Heart right ventricle (tissue), 16 donors: ENCODE measurements at places on chromosomes 5 and 9. TPM values are rescaled to one million over a fixed set of nuclear protein-coding genes. Genes with fewer than 3 reads are reported as not detected.
A peak's percentile ranks its signal among the peaks of the same experiment; 100 is the strongest.

GRCh38 chr5:109947667-109948066 lies 257.9 kb downstream of the MAN2A1 start:
- no peak for DNase-seq

DNA sequence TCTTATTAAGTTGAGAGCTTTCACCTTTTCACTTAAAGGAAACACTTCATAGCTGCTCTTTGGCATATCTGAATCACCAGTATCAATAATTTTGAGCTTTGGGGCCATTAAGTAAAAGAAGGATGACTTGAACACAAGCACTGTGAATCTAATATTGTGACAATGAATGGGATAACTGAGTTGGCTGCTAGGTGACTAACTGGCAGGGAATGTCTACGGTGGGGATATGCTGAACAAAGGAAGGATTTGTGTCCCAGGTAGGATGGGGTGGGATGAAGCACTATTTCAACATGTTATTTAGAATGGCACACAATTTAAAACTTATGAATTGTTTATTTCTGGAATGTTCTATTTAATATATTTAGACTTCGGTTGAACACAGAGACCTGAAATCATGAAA lies 123.6 kb downstream of the TEX10 start:
- no peak for DNase-seq

GRCh38 chr9:97773723-97774122 lies 76.6 kb upstream of the XPA start:
- DNase-seq = peak; percentile 33

DNA sequence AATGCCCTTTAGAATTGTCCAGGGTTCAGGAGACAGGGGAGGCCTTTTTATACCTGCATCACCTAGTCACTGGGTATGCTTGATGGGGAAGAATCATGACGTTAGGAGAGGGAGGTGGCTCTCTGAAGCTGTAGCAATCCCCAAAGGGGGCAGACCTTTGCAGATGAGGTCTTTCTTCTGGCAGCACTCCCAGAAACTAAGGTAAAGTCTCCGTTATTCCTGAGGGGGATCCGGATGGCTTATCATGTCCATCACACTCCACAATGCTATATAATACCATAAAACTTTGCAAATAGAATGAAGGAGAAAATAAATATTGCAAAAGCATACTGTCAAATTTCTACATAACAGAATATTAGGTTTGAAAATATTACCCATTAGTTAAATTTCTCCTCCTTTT lies 21.5 kb upstream of the CAST start:
- DNase-seq = no peak

DNA sequence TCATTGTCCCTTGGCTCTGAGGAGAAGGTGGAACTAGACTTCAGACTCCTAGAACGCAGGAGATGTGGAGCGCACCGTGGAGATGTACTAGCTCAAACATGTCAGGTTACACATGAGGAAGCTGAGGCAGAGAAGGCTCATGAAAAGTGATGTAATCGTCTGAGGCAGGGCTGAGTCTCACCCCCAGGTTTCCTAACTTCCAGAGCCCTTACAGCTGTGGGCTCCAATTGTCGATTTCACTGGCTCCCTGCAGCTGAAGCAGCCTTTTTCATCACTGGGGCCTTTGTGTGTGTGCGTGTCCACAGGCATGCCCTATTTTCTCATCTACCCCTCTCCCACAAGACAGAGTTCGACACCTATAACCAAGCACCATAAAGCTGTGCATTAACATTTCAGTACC lies 370.6 kb downstream of the NTRK2 start:
- DNase-seq = no peak

DNA sequence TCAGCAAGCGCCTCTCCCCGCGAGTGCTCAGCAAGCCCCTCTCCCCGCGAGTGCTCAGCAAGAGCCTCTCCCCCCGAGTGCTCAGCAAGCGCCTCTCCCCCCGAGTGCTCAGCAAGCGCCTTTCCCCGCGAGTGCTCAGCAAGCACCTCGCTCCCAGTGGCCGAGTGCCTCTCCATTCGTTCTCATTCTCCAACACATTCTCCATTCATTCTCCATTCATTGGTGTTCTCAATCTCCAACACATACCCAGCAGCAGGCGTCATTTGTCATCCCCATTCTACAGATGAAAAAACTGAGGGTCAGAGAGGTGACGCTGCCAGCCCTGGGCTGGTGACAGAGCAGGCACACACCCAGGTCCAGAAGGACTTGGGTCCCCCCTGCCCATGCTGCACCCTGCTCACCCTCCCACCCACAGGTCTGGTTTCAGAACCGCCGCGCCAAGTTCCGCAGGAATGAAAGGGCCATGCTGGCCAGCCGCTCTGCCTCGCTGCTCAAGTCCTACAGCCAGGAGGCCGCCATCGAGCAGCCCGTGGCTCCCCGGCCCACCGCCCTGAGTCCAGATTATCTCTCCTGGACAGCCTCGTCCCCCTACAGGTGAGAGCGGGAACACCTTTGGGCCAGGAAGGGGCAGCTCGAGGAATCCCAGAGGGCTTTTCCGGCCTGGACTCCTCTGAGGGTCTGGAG lies 32.5 kb downstream of the PTGES start:
- DNase-seq = no peak

DNA sequence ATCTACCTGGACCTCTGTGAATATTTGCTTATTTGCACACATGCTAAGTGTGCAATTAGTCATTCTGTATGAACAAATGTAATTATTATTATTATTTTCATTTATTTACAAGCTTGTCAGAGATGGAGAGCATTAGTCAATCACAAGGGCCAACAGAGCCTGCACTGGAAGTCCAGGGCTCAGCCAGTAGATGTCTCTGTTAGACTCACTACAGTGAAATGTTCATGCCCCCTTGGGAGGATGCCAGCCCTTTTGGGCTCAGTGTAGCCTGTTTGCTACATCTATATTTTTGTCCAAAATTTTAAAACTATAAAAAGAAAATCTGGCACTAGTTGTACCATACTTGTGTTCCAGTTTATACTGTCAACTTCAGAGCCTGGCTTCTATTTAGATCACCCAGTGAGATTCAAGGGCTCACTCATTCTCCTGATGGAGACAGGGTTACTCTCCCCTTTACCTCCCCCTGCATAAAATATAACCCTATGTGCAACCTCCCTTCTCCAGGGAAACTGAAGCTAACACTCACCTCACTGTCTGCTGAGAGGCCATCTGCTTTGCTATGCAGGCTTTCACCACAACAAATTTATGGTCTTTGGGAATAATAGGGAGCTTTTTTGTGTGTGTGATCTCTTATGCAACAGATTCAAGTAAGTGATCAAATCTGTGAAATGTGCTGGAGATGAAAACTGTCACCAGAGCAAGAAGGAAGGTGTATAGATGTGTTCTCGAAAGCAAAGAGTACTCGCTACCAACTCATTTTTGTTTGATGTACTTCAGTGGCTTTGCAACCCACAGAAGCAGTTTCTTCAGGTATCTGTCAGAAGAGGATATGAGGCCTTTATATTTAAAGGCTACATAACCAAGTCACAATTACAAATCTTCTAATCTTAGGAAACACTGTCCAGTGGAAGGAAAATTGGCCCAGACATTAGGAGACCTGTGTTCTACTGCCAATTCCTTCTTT lies 99.9 kb upstream of the TLE4 start:
- DNase-seq = peak; percentile 13

- no peak for DNase-seq
These were observed 324 bp downstream of the LPCAT1 start for GRCh38 chr5:1523480-1523792.

CRB2 gene
- not detected for total RNA-seq

SLC6A18 gene
- total RNA-seq = not detected

LCNL1 gene
- total RNA-seq = 6.2 TPM

TIMD4 gene
- not detected for total RNA-seq
